ENCODE measurements at places on chromosomes 4 and X.

- DNase-seq, result no peak
These were observed 2.2 kb upstream of the UGT2B4 start for GRCh38 chr4:69497886-69498395.

GRCh38 chr4:154421618-154422017 is 70.0 kb downstream of the DCHS2 start:
- no peak for DNase-seq

DNA sequence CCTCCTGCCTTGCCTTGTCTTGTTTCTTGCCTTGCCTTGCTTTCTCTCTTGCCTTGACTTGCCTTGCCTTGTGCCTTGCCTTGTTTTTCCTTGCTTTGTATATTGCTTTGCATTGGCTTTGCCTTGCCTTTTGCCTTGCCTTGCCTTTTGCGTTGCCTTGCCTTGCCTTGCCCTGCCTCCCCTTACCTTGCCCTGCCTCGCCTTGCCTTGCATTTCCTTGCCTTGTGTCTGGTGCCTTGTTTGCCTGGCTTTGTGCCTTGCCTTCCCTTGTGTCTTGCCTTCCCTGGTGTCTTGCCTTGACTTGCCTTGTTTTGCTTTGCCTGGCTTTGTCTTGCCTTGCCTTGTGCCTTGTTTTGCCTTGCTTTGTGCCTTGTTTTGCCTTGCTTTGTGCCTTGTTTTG is 89.7 kb downstream of the TAB3 start:
- no peak for DNase-seq

GRCh38 chr4:113888006-113888405 is 91.4 kb downstream of the ARSJ start:
- DNase-seq, result no peak

DNA sequence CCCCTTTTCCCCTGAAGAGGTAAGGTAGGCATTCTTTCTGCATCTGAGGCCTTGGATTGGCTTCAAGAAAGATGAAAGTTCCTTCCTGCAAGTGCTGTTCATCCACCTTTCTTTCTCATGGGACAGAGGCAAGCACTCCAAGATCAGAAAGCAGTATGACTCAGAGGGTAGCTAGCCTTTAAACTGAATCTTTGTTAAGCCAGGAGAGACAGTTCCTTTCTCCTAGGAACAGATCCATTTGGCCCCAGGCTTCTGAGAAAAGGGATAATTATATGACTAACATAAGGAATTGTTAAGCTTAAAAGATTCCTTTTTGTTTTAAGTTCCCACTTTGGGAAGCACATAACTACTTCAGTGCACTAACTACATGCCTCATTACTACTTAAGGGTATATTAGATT is 192.0 kb downstream of the PPP3CA start:
- DNase-seq, result no peak

GRCh38 chr4:143768007-143768591 is 67.6 kb upstream of the FREM3 start:
- DNase-seq, result no peak

DNA sequence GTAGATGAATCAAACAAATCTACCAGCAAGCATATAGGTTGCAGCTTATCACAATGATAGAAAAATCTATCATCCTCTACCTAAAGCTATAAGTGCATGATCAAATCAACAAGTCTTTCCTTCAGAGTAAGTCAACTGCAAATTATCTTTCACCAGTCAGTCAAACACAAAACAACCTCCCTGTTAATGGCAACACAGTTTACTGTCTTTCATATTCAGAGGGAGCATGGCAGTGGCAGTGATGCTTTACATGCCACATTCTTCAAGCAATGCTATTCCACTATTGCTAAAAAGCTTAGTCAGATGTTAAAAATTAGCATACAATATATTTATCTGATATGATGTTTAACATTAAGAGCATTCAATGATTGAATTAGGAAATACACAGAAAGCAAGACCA is 245.1 kb upstream of the KLHL4 start:
- no peak for DNase-seq

GRCh38 chr4:100590325-100590724 is 72.5 kb upstream of the EMCN start:
- DNase-seq, result no peak

DNA sequence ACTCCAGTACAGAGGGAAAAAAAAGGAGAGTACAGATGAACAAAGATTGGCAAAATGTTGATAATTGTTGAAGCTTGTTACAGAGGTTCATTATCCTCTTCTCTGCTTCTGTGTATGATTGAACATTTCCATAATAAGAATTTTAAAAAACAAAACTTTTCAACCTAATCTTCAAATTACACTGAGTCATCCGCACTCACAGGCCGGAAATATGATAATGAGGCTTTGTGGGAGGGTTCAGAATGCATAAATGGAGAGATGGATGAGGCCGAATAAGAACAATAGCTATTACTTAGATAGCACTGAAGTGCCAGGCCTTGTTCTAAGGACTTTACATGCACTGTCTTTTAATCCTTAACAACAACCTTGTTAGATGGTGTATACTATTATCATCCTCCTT is 4.6 kb upstream of the ERCC6L start:
- DNase-seq, result no peak

DNA sequence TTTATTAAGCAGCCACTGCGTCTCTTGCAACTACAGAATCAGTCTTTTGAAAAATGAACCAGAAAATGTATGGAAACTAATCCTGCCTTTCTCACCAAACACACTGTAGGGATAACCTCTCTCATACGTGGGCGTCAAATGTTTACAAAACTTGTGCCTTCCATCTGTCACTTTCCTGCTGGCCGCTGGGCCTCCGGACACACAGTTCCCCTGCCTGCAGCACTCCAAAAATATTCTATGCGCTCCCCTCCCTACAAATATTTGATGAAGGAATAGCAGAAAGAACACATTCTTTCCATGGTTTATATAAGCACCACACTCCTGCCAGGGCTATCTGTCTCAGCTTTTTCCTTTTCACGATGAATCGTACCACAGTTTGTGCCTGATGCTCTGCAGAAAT is 14.9 kb upstream of the CYTL1 start:
- no peak for DNase-seq

- no peak for DNase-seq
These were observed 57.1 kb downstream of the MAP7D2 start for GRCh38 chrX:20059467-20060128.

DNA sequence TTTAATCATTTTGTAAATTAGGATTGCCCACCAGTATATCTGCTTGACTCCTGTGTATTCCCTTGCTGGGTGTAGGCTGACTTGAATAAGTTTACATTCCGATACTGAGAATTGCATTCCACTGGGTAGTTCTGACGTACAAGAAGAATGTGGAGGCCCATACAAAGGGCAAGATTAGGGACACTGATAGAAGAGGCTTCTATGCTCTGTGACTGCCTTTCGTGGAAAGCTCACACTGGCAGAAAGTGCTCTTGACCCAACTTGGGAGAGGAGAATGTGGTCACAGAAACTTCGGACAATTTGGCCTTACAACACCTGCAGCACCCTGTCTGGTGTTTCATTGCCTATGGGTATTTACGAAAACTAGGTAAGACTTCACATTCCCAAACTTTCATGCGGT is 126.3 kb downstream of the RAPGEF2 start:
- no peak for DNase-seq

DNA sequence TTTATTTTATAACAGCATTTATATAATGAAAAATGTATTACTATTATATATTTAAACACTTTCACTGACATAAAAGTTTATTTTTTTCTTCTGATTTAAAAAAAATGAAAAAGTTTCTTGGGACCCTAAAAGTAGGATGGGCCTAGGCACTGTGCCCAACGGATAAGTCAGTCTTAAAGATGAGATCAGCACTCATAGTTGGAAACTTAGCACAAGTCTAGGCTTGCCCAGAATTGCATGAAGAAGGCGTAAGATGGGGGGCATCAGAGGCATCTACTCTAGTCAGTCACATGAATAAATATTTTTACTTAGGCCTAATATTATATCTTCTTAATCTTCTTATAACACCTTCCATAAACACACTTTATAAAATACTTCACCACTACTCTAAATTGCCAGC is 306.7 kb upstream of the GRID2 start:
- DNase-seq, result no peak

- DNase-seq, result no peak
These were observed 135.0 kb downstream of the RASL11B start for GRCh38 chr4:52997132-52997416.

GRCh38 chr4:9704551-9705332 is 76.7 kb upstream of the DRD5 start:
- no peak for DNase-seq

GRCh38 chr4:79820427-79820826 is 252.6 kb downstream of the ANTXR2 start:
- no peak for DNase-seq

- DNase-seq, result no peak
These were observed 67.2 kb downstream of the GPAT3 start for GRCh38 chr4:83603129-83603528.

- DNase-seq, result no peak
These were observed 115.4 kb upstream of the NUDT6 start for GRCh38 chr4:123037804-123038203.

DNA sequence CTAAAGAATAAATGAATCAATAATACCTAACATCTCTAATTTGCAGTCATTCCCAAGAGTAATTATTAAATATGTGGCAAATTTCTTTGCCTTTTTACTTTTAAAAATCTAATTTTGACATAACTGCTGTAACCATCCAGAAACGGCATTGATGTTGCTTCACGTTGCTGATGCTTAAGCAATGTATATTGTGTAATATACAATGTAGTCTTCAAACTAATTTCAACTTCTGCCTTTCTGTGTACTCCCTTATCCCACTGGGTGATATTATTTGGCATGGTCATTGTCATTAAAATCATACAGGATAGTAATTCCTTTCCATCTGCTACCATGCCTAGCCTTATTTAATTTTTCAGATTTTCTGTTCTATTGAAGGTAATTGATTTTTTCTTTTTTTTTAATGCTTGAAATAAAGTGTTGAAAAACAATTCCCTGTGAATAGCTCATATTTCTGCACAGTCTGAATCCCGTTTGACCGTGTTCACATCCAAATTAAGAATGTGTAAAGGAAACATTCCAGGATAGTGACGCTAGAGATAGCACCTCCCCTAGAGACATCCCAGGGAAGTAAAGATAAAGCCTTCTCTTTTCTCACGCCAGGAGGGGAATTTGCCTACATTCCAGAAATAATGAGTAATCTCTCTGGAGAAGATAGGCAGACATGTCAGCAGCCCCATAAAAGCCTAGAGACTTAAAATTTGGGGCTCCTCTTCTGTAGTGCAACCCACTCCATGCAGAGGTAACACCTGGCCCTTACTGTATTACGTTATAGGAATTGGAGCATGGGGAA is 8.6 kb downstream of the FAM200B start:
- no peak for DNase-seq

DNA sequence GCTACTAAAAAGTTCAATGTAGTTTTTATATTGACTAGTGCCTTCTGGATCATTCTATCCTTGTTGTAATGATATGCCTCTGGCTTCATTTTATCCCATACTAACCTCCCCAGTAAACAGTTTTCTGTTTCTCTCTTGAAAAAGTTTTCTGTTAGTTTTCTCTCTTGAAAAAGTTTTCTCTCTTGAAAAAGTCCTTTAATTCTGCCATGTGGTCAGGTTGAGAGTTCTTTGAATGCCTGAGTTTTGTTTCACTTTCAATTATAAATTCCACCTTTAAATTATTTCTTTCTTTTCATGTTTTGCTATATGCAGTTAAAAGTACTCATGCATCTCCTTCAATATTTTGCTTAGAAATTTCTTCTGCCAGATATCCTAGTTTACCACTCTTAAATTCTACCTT is 1139.6 kb downstream of the STPG2 start:
- DNase-seq, result no peak

DNA sequence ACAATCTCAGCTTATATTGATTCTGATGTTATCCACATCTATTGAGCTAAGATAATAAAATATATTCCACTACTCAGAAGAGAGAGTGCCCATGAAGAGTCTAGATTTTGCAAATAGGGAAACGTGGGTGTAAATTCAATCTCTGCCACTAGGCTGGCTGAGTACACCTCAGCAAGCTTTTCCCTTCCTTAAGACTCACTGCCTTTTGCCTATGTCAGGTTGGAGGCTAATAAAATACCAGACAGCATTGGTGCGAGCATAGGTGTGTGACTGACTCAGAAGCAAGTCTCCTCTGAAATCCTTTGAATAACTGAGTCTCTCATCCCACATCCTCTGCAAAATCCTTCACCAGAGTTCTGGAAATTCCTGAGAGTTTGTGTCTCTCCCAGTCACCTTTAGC is 405.4 kb upstream of the CPEB2 start:
- DNase-seq, result no peak

- DNase-seq, result peak; percentile 54
These were observed 79.4 kb downstream of the FAM53A start for GRCh38 chr4:1604706-1605205.

DNA sequence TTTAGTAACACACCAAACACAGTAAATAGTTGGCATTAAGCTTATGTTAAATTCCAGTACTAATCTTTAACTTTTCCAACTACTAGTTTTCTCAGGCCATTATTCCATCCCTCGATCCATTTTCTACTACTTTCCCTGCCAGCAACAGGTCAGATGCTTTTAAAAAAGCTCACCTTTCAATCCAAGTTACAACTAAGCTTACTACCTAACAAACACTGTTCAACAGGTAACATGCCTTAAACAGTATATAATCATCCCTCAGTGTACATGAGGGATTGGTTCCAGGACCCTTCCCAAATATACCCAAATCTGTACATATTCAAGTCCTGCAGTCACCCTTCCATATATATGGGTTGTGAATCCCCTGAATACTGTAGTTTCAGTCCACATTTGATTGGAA is 5.5 kb downstream of the CCNA2 start:
- no peak for DNase-seq

- no peak for DNase-seq
These were observed 165.6 kb downstream of the SH3KBP1 start for GRCh38 chrX:19721726-19722370.

- no peak for DNase-seq
These were observed 387.5 kb upstream of the FTHL17 start for GRCh38 chrX:31459361-31459760.

DNA sequence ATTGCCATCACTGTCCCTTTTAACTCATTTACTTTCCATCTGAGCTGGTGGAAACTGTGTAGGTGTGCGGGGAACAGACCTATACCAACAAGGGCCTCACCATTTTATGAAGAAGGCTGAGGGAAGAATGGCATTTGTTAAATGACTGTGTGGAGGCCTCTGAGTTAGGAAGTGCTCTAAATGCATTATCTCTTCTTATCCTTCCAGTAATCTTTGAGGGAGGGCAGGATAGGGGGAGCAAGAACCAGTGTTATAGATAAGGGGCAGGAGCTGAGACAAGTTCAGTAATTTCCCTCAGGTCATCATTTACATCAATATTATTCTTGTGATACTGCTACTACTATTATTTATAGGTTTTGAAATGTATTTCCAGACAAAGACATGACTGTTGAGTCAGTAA is 122.4 kb upstream of the PDLIM3 start:
- DNase-seq, result no peak

GRCh38 chr4:154467886-154468285 is 23.7 kb downstream of the DCHS2 start:
- DNase-seq, result no peak

GRCh38 chrX:115339441-115340025 is 50.0 kb downstream of the LUZP4 start:
- no peak for DNase-seq

GRCh38 chrX:31338991-31339350 is 267.1 kb upstream of the FTHL17 start:
- no peak for DNase-seq

- peak; percentile 41 for DNase-seq
These were observed 5.9 kb downstream of the IRAK1 start for GRCh38 chrX:154013614-154014360.

- no peak for DNase-seq
These were observed 1.2 kb upstream of the IDS start for GRCh38 chrX:149506349-149506748.

GRCh38 chrX:46713672-46714490 is 45.0 kb downstream of the SLC9A7 start:
- DNase-seq, result no peak
